ENCODE measurements at places on chromosomes 5 and 9. TPM values are rescaled to one million over a fixed set of nuclear protein-coding genes. Genes with fewer than 3 reads are reported as not detected.
A peak's percentile ranks its signal among the peaks of the same experiment; 100 is the strongest.

HTR1A gene
- 1.2 TPM for total RNA-seq

DNA sequence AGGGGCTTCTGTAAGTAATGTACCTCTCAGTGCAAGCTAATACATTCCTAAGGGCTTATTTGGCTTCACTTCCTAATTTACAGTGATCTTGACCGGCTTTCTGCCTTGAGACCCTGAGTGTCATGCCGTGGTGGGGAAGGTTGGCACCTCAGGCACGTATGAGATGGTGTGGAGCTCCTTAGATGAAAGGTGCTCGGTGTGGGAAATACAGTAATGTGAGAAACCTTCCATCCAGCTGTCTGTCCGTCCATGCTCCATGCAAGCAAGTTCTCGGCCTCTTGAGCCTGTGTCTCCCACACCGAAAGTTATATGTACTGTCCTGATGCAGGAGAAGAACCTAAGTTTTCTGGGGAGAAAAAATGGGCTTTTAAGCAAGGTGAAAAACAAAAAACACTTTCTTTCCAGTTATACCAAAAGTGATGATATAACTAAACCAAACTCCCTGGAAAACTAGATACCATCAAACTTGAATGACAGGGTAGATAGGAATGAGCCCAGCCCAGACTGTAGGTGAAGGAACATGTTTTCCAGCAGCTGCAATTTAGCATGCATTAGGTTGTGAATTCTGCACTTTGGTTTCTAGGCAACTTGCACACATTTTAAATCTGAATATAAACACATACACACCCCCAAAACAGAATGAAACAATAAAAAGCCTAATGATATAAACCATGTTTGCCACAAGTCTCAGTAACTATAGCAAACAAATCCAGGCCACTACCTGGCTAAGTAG, 279.6 kb downstream of the FANCC start:
- DNase-seq: no peak

DNA sequence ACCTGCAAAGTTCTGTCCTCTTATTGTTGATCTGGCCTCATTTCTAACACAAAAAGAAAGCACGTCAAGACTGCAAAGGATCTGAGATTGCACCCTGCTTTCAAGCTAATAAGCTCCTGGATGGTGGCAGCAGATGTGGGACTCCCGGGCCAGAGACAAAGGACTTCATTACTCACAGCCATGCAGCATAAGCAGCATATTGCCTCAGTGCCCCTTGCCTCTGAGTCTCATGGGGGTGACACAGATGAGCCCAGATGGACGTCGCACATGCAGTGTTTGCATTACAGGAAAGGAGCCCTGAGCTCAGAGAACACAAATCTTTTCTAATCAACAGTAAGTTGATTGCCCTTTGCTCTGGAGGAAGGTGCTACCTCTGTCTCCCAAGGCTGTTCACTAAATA, 105.0 kb downstream of the SLC28A3 start:
- DNase-seq: peak; percentile 80

GRCh38 chr5:148791696-148792095, 34.7 kb upstream of the ADRB2 start:
- DNase-seq: no peak
